Left lung (tissue), 14 donors: ENCODE measurements at places on chromosomes 4 and X. TPM values are rescaled to one million over a fixed set of nuclear protein-coding genes. Genes with fewer than 3 reads are reported as not detected.
A peak's percentile ranks its signal among the peaks of the same experiment; 100 is the strongest.

ERCC6L gene
- total RNA-seq = 1.1 TPM

TMSB15A gene
- total RNA-seq = 2.1 TPM

ACE2 gene
- total RNA-seq = 3.6 TPM

ASMT gene
- not detected for total RNA-seq

APLN gene
- 6.9 TPM for total RNA-seq

RXFP1 gene
- 2.7 TPM for total RNA-seq

PRIMPOL gene
- 11.8 TPM for total RNA-seq

USP26 gene
- not detected for total RNA-seq

ITGB1BP2 gene
- total RNA-seq = 3.0 TPM

IL3RA gene
- 13.9 TPM for total RNA-seq

HERC5 gene
- total RNA-seq = 8.0 TPM

MRPS18C gene
- 28.5 TPM for total RNA-seq

CT45A2 gene
- not detected for total RNA-seq

PI4K2B gene
- total RNA-seq = 23.5 TPM

TMPRSS11D gene
- not detected for total RNA-seq

DUSP9 gene
- total RNA-seq = 0.16 TPM

GRCh38 chr4:158810487-158811215, 41.8 kb downstream of the FNIP2 start:
- peak; percentile 64 for DNase-seq

DNA sequence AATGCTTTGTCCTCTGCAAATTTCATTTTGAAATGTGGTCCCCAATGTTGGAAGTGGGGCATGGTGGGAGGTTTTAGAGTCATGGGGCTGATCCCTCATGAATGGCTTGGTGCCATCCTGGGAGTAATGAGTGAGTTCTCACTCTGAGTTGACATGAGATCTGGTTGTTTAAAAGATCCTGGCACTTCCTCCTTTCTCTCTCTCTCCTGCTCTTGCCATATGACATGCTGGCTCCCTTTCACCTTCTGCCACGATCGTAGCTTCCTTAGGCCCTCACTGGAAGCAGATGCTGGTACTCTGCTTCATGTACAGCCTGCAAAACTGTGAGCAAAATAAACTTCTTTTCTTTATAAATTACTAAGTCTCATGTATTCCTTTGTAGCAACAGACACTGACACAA, 262.0 kb downstream of the IL15 start:
- no peak for DNase-seq

- DNase-seq = no peak
Observed at GRCh38 chr4:33954759-33955158, 2289.6 kb downstream of the ARAP2 start.

DNA sequence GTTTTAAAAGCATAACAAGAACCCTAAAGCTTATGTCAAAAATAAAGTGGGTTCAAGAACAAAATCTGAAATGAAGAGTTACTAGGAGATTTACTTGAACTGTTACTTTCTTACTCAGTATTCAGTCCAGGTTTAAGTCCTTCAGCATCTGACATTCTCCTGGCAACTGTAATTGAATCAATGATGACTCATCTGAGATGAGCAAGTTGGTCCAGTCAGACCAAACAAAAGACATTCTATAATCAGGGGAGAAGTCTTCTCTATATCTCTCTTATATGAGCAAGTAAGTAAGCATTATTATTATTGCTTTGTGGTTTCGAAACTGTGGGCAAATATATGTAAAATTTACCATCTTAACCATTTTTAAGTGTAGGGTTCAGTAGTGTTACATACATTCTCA, 34.6 kb downstream of the MAP9 start:
- no peak for DNase-seq

DNA sequence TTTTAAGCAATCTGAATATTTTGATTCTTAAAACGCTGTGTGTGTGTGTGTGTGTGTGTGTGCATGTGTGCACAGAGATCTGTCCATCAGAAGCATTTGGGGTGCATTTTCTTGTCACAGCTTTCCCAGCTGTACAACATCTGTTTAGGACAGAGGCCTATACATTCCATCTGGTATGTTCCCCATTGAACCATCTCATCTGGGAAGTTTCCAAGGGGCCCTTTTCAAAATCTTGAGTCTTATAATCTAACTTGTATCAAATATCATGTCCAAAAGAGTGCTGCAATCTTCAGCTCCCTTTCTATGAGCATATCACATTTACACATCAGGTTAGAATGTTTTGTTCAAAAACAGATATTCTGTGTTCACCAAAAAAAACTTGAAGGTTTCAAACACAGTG, 16.5 kb upstream of the MID1 start:
- DNase-seq = no peak

GRCh38 chrX:107721966-107722707, 53.5 kb downstream of the TSC22D3 start:
- DNase-seq = no peak

GRCh38 chr4:42632653-42633382, 24.1 kb downstream of the ATP8A1 start:
- DNase-seq = no peak

- no peak for DNase-seq
Observed at GRCh38 chr4:104870495-104871233, 276.0 kb upstream of the TET2 start.

GRCh38 chrX:111348429-111348828, 63.6 kb downstream of the DCX start:
- DNase-seq = no peak

DNA sequence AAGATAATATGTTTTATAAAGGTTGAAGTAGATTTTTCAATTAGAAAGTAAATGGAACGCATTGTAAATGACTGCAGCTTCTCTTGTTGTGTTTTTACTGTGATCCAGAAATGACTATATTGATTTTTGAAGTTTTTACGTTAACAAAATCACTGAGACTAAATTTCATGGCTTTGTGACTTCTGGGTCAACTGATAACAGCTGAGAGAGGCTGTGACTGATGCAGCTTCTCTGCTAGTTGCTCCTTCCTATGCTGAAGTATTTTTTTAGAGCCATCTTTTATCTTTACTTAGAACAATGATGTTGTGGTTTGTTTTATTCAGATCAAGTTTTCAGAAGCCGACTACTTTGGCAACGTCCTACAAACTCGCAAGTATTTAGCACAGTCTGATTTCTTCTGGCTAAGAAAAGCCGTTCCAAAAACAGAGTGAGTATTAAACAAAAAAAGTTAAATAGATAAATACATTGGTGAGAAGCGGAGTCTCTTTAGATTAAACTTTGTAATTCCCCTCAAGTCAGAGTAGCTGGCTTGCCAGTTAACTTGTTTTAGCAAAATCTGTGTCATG, 94.7 kb upstream of the CBLL2 start:
- DNase-seq = no peak

- DNase-seq = no peak
Observed at GRCh38 chrX:22800806-22801205, 199.0 kb upstream of the DDX53 start.

DNA sequence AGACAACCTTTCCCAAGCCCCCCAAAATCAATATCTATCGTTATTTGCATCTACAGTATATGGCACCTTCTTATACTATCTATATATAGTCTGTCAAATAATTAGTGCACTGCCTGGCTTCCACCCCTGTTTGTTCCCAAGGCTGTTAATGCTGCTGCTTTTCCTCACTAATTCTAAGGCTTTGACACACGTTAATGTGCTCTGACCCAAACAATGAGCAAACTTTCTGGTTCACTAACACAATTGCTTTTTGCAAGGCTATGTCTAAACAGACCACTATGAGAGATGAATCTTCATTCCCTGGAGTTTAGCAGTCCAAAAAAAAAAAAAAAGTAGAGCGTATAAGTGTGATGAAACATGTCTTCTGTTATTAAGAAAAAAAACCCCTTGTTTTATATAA, 360.9 kb upstream of the AGA start:
- no peak for DNase-seq

GRCh38 chr4:1192091-1192492, 19.7 kb upstream of the SPON2 start:
- DNase-seq = peak; percentile 94

GRCh38 chrX:131677655-131678628, 134.1 kb downstream of the OR13H1 start:
- no peak for DNase-seq

GRCh38 chr4:78630615-78631014, 79.0 kb downstream of the ANXA3 start:
- DNase-seq = no peak

DNA sequence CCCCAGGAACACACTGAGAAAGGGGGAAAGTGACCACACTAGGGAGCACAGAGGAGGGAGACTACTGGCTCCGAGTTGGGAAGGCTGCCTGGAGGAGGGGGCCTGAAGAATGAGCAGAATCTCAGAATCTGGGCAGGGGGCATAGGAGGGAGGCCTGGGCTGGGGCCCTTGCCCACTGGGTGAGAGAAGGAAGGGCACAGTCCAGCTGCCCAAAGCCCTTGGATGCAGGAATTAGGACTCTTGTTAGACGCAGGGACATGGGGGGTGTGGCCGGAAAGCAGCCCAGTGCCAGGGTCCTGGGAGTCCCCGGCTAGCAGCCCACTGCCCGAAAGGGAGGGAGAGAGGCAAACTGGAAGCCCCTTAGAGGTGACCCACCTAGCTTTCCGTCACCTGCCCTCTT, 1.9 kb upstream of the DUSP9 start:
- no peak for DNase-seq

DNA sequence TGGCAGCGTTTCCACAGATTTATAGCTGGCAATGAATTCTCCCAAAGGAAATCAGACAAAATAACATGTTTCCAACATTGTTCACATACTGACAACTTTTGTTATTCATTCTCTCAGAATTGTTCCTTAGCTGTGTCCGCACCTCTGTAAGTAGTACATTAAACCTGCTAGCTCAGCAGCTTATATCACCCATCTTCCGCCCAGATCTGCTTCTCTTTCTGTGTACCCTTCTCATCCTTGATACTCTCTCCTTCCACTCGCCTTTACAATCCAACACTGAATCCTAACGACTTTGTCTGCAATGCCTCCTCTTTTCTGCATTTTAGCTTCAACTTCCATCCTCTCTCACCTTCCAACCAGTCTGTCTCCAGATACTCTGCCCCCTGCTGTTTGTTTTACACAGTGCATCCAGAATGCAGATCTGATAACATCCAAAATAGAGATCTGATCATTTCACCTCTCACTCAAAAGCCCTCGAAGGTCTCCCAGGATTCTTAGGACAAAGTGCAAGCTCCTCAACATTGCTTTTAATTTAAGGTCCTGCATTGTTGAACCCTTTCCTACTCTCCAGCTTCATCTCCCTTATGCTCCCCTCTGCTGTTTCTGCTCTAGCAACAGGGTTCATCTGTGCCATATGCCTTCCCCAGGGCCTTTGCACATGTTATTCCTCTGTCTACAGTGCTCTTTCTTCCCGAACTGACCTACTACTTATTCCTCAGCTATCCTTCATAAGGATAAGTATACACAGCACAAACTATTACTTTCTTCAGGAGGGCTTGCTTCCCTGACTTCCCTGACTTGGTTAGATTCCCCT, 67.3 kb upstream of the VBP1 start:
- DNase-seq = no peak

GRCh38 chr4:168486912-168487281, 6.6 kb upstream of the DDX60L start:
- DNase-seq = no peak

DNA sequence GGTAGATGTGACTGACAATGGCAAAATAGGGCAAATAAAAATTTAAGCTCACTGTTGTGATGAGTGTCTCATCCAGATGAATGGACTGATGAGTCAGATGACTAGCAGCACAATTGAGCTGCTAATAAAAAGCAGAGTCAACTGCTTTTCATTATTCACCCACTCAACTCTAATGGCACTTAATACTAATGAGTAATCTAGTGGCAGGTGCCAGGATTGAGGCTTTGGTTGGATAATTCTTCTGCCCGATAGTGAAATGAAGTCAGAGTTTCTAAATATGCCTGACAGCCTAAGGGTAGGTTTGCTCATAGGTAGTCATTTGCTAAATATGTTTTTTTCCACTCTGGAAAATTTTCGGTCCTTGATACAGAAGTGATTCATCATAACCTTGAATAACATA, 10.4 kb downstream of the OGT start:
- DNase-seq = no peak

- DNase-seq = no peak
Observed at GRCh38 chr4:110124711-110125110, 73.7 kb downstream of the ELOVL6 start.

GRCh38 chr4:139599594-139600374, 43.8 kb upstream of the SETD7 start:
- no peak for DNase-seq

DNA sequence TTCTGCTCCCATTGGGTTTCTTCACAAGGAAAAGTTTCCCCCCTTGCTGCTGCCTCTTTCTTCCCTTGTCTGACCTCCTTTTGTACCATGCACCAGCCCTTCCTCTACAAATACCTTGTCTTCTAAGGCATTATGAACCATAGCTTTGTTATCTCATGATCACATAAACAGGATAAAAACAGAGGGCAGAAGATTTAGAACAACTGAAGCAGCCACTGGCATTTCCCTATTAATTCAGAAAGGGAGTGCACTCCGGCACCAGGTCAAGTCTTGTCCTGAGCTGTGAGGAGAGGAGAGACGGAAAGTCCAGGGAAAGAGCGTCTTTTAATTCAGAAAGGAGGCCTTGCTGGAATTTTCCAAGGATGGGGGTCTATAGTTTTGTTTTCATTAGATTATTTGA, 281.7 kb downstream of the RCHY1 start:
- no peak for DNase-seq

- no peak for DNase-seq
Observed at GRCh38 chrX:49003696-49004095, 1.6 kb upstream of the GRIPAP1 start.

DNA sequence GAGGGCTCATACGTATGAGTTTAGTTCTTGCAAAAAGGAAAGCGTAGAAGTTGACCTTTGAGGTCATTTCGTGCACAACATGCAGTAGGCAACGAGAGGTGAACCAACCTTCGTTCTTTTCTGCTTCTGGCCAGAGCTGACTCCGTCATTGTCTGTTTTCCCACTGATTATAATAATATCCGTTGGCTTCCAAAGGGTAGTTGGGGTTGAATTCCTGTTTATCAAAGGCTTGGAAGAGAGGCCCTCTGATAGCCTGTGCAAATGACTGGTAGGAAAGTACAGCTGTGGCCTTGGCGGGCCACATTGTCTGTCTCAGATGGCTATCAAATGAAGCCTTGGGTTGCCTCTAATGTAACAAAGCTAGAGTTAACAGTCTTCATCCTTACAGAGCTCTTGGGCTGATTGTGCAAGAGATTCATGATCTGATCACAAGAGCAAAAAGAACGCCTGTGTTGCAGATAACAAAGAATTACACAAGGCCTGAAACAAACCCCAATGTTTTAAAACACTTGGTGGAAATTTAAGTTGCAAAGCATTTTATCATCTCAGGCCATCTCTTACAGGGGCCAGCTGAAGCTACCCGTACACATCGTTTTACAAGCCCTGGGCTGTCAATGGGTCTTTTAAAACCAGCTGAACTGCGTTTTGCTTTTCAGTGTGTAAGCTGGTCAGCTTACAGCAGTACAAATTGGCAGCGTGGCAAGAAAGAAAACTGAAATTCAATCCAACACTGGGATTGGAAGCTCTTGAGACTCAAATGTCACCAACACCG, 46.1 kb upstream of the FAM9C start:
- no peak for DNase-seq

DNA sequence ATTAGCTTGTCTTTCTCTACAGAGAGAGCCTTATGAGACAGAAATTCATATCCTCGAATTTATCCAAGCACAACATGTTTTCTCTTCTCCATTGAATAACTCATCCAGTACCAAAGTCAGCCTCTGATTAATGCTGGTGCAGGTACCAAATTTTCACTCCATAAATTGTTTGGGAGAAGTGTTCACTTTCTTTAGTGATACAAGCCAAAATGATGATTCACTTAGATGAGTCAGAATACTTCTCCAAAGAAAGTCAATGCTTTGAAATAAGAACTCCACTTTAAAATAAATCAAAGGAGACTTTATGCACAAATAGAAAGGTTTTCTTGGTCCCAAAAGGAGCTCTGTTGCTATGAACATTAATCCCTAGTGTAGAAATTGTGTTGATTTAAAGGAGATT, 60.2 kb downstream of the MAOB start:
- no peak for DNase-seq
